ENCODE measurements at places on chromosomes 4 and X. TPM values are rescaled to one million over a fixed set of nuclear protein-coding genes. Genes with fewer than 3 reads are reported as not detected.

FAM241A gene
- total RNA-seq, result 1.4 TPM

CT55 gene
- not detected for total RNA-seq

HTATSF1 gene
- 46.0 TPM for total RNA-seq

CSAG2 gene
- not detected for total RNA-seq

LRCH2 gene
- not detected for total RNA-seq

ADRA2C gene
- 3.4 TPM for total RNA-seq

PAGE1 gene
- total RNA-seq, result not detected

RS1 gene
- not detected for total RNA-seq

REPS2 gene
- 14.5 TPM for total RNA-seq

MAOA gene
- total RNA-seq, result 3.3 TPM

RPA4 gene
- total RNA-seq, result 1.4 TPM

USP26 gene
- total RNA-seq, result not detected

PCDH7 gene
- 1.8 TPM for total RNA-seq

CEP44 gene
- total RNA-seq, result 15.8 TPM

SMIM9 gene
- not detected for total RNA-seq

CSAG1 gene
- not detected for total RNA-seq

PPM1K gene
- 29.3 TPM for total RNA-seq

TMEM31 gene
- total RNA-seq, result not detected

PLAC1 gene
- total RNA-seq, result not detected

POLR2B gene
- 74.4 TPM for total RNA-seq

PAGE5 gene
- total RNA-seq, result not detected

ACSL4 gene
- total RNA-seq, result 72.4 TPM

ENPEP gene
- not detected for total RNA-seq

PRR32 gene
- total RNA-seq, result not detected

CT45A6 gene
- total RNA-seq, result not detected

CSN1S1 gene
- not detected for total RNA-seq

BTK gene
- total RNA-seq, result not detected

GABRE gene
- total RNA-seq, result 71.9 TPM

MAGEA6 gene
- total RNA-seq, result not detected

MAGEE2 gene
- total RNA-seq, result not detected
